MCF 10A (cell line): ENCODE measurements at places on chromosomes 1 and 21. TPM values are rescaled to one million over a fixed set of nuclear protein-coding genes. Genes with fewer than 3 reads are reported as not detected.

The PALMD gene
- 0.12 and 0.33 TPM in 2 replicates for total RNA-seq

The CRABP2 gene
- total RNA-seq, result 0.98 and 1.9 TPM in 2 replicates

DNA sequence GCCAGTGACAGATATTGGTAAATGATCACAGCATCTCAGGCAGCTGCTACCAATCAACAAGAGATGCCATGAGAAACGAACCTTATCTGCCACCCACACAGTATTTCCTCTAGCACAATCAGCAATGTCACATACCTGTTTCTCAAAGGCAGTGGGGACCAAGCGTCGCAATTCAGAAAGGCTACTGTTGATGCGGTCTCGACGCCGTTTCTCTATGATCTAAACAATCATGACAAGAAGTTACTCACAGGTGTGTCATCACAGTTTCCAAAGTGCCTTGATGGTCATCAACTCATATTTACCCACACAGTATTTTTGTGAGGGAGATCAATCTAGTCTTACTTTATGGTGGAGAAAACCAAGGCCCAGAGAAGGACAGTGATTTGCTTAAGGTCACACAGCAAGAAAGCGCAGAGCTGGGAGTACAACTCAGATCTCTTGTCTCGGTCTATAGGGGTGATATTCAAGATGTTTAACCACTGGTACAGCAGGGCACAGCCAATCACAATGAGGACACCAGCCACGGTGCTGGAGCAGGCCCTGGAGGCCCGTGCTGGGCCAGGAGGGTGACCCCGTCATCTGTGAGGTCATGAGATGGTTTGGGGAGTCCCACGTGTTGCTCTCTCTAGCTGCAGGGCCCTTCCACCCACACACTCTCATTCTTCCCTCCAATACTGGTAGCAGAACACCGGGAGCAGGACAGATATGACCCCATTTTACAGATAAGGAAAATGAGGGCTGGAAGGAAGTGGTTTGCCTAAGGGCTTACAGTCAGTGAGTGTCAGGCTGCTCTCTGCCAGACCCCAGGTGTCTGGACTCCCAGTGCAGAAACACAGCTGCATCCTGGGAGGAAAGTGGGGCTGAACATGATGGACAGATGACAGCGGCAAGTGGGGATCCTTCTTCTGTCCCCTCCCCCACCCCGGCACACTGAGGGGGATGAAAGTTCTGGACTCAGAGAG is 7.8 kb downstream of the HEYL start:
- no peak for DNase-seq

GRCh38 chr1:153525088-153525728 is 10.6 kb downstream of the S100A6 start:
- no peak for DNase-seq

- no peak for DNase-seq
Observed at GRCh38 chr1:238777551-238777950, 608.8 kb upstream of the CHRM3 start.
